Effector memory CD4-positive, alpha-beta T cell (primary cell): ENCODE measurements at places on chromosomes 6 and 20.

DNA sequence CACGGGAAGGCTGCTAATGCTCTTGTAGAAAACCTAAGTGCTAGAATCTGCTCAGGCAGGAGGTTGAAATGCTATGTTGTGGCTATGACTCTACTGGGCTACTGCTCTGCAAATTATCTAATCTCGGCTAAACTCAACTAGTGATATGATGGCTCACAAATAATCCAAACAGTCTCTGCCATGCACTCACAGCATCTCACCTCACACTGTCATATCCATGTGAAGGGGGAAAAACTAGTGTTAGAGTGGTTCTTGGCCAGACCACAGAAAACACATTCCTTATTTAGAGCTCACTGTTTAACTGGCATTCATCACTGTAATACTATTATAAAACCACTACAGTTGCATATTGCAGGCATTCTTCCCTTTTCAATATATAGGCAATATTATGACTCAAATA, 81.8 kb upstream of the DST start:
- DNase-seq, result no peak

DNA sequence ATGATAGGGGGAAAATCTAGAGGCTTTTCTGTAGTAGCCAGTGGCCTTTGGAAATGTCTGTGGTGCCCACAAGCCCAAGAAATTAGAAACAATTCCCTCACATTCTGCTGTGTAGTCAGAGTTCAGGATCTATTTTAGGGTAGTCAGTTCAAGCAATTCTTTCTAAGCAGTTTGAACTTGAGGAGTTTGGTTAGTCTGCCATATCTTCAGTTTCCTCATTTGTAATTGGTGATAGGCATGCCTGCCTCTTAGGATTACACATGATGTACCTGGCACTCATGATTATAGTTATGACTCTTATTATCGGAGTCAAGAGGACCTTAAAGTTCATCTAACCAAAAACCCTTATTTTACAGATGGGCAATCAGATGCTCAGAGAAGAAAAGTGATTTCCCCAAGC, 21.2 kb upstream of the MEP1A start:
- DNase-seq, result no peak

DNA sequence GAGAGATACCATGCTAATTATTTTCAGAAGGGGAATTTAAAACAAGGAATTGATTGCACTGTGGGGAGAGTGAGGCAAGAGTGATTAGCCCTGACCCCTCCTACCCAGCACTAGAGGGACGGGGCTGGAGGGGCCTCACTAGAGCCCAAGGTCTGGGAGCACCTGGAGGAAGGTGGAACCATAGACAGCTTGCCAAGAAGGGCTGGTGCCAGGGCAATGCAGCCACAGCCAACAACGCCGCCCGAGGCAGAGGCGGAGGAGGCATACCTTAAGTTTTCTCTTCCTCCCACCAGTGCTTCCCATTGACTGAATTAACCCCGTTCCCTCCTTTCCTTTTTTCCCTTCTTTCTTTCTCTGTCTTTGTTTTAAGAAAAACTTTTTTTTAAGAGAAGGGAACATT, 40.0 kb downstream of the IYD start:
- no peak for DNase-seq

GRCh38 chr6:99739526-99739925, 132.9 kb downstream of the PRDM13 start:
- DNase-seq, result no peak

DNA sequence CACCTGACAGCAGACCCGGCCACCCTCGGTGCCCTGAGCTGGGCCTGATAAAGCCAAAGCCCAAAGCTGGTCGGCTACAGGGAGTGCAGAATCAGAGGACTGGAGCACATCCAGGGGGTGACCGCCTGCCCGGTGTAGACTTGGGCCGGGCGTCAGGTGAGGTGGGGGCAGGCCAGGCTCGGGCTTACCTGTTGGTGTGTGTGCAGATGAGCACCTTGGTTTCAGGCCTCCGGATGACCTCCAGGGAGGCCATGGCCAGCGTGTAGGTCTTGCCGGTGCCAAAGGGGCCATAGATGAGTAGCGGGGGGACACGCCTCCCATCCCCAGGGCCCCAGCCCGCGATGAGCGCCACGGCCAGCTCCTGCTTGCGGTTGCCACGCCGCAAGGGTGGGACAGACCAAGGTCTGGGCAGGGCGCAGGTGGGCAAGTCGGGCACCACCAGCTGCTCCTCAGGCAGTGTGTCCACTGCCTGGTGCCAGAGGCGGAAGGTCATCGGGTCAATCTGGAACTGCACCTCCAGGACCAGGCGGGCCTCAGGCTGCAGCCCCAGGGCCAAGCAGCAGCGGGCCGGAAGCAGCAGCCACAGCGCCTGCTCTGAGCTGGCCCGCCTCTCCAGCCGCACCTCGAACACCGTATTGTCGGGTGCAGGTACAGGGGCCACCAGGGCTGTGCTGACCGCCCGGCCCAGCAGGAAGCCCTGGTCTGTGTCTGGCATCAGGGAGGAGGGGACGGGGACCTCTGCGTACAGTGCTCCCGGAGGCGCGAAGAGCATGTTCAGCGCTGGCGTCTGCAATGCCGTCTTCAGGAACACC, 5.7 kb downstream of the HELZ2 start:
- DNase-seq, result no peak

GRCh38 chr6:43714311-43715055, 26.9 kb upstream of the MRPS18A start:
- DNase-seq, result no peak

- no peak for DNase-seq
Measured at GRCh38 chr20:45833030-45833882, at the start of gene SNX21. Gene SNX21 (plus strand): TSS chr20:45833799. CDS start chr20:45833920, 121 bp downstream.

DNA sequence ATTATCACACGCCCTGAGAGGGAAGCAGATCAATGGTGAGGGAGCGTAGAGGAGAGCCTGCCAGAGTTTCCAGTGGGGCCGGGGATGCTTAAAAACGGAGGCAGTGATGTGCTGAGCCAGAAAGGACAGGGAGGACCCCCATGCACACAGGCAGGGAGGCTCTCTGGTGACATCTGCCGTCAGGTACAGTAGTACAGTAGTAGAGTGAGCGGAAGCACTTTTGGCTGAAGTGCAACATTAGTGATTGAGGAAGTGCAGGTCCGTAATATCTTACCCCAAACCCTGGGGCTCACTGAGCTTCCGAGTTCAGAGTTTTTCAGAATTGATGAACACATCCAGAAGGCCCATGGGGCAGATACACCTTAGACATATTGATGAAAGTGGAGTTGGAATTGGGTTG, 42.1 kb downstream of the GFRA4 start:
- no peak for DNase-seq

- no peak for DNase-seq
Measured at GRCh38 chr6:6458172-6458571, 130.3 kb upstream of the LY86 start.

GRCh38 chr6:27755768-27756167, 156.4 kb downstream of the OR2B2 start:
- DNase-seq, result no peak

DNA sequence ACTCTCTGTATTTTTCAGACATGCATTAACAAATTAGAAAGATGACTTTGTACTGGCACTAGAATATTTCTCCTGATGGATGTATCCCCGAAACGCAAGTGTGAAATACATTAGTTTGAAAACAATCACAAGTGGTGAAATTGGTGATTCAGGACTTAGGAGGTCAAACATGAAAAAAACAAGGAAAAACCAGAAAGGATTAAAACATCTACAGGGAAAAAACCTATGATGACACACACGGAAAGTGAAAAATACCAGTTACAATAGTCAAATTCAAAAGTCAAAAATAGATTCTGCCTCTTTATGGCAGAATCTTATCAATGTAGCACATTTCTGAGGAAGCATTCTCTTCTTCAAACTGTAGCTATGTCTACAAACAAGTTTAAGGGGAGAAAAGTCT, 129.0 kb upstream of the SGK1 start:
- DNase-seq, result no peak

DNA sequence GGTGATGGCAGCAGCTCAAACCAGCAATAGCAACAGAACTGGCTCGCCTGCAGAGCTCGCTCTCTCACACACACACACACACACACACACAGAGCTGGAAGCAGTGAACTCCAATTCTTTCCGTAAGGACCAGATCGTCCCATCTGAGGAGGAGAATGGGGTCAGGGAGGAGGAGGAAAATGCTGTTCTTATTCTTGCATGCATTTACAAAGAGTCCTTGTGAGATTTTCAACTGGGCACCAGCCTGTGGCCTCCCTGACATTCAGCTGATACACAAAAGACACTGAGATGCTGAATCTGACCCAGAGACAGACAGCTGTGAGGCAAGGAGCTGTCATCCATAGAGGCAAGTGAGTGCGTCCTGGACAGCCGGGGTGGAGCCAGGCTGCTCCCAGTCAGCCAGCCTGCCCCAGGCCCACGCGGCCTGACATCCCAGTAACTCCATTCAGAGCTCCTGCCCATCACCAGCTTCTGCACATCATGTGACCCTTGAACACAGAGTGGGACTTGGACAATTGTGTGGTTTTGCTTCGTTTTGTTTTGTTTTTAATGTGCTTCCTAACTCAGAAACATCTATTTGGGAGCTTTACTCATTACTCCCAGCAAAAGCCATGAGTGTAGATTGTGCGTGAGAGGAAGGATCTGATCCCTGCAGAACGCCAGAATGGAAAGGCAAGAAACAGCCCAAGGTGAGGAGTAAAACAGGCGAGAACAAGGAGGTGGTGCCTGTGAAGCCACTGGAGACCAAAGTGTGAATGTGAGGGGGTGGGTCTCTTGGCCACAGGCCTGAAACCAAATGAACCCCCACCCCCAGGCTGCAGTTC, 2.1 kb downstream of the SERPINB9 start:
- no peak for DNase-seq

DNA sequence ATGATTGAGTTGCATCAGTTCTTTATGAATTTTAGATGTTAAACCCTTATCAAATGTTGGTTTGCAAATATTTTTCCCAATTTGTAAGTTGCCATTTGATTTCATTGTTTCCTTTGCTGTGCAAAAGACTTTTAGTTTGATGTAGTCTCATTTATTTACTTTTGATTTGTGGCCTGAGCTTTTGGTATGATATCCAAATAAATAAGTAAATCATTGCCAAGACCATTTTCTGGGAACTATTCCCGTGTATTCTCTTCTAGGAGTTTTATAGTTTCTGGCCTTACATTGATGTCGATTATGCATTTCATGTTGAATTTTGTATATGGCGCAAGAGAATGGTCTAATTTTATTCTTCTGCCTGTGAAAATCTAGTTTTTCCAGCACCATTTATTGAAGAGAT, 13.4 kb downstream of the AIG1 start:
- no peak for DNase-seq

- no peak for DNase-seq
Measured at GRCh38 chr6:101747160-101747559, 353.7 kb downstream of the GRIK2 start.

- DNase-seq, result no peak
Measured at GRCh38 chr20:11766961-11767360, 150.7 kb upstream of the BTBD3 start.

- DNase-seq, result no peak
Measured at GRCh38 chr6:129015721-129016120, 132.8 kb downstream of the LAMA2 start.

DNA sequence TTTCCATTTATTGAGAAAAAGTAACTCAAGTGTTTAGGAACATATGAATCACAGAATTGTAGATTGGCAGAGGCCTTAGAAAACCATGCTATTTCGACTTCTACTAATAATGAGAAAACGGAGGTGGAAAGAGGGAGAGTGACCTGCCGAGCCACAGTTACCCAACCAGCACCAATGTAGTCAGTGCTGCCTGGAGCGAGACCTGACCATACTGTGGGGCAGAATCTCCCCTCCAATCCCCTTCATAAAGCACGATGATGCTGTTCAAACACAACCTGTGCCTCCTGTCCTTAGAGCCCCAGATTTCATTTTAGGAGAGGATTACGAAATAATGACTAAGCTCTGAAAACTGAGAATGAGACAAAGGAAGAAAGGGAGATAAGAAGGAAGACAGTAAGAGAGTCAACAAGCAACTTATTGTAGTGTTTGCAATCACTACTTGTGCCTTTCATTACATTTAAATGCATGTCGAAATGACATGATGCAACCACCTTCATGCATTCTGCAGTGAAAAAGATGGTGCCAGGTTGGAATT, 70.6 kb downstream of the ATXN1 start:
- DNase-seq, result no peak

DNA sequence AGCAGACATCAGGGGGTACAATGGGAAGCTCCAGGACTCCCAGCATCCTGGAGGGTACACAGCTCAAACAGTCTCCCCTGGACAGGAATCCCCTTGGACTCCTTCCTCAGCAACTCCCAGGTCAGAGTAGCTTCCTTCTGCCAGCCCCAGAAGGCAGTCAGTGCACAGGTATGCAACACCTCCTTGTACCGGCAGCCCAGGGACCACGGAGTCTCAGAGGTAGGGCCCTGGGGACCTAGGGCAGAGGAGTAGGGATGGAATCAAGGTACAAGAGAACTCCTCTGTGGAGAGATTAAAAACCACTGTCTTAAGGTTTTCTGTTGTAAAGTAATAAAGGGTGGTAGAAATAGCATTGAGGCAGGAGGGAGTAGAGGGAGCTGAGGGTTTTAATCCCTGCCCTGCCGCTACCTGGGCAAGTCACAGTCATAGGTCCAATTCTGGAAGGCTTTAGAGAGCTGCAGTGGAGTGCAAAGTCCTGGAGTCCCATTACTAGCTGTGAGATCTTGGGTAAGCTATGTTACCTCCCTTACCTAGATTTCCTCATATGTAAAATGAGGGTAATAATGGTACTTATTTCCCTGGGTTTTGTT, 7.5 kb downstream of the TP53TG5 start:
- DNase-seq, result no peak

- DNase-seq, result no peak
Measured at GRCh38 chr6:150243620-150244314, 100.9 kb downstream of the PPP1R14C start.

- DNase-seq, result no peak
Measured at GRCh38 chr6:127221201-127221600, 45.5 kb upstream of the RNF146 start.

- DNase-seq, result no peak
Measured at GRCh38 chr6:144725736-144726522, 440.8 kb downstream of the UTRN start.

GRCh38 chr6:118468682-118469465, 79.2 kb upstream of the PLN start:
- no peak for DNase-seq

DNA sequence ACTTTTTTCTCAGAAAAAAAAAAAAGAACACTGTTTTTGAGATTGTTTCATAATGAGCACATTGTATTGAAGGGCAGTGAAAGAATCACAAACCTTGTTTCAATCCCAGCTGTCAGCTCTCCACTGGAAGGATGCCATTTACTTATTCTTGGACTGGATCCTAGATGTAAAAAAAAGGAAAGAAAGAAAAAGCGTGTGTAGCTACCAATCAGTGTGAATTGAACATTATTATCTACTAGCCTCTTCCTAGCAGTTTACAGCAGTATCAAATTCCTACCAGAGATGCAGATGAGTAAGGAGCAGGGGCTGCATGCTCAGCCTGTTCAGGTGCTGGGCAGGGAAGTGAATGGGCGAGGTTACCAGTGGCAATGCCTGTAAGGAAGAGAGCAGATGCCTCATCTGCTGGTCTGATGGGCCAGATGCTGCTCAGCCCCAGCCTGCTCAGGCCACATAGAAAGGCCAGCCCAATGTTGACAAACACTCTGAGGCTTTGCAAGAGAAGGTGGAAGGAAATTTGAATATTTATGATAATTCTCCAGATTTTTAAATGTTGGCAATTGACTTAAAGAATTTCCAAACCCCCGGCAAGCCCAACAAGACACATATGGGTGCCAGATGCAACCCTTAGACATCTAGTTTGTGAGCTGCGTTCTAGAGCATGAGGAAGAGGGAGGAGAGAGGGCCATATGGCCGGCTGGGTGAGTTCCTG, 189.5 kb downstream of the IBTK start:
- DNase-seq, result no peak
